Activated T-helper 1 cell treated with Interleukin-2 at 50 U/mL for 16 hours (primary cell): ENCODE measurements at places on chromosomes 11 and 22.

DNA sequence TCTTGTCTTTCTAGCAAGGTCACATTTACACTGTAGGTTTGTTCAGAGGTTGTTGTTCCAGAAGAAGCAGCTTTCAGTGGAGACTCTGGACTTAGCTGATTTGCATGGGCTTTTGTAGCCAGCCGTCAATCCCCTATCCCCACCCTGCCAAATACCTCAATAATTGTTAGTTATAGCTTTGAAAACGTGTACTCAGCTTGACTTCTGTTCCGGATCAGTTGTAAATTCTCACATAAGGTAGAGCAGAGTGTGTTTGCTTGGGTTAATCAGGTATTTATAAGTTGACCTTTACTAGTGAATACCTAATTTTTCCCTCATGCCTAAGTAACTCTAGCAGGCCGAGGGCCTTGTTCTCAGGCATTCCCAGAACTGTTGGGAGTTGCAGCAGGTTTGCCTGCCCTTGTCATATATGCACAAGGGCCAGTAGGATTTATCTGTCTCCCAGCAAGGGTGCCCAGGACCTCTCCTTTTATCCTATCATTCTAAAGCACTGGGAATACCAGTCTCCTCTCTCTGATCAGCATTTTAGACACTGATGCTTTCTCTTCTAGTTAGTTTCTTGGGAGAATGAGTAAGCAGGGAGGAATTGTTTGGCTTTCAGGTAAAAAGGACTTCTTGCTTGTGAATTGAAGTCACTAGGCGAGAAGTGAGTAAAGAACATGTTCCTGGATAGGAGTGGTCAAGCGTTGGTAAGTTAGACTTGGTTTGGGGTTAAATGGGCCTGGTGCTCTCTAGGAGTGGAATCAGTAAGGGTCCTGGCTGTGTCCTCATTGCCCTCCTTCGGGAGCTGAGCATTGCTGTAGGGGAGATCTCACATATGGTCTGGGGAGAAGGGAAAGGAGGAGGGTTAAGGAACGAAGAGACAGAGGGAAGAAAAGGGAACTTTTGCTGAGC lies 22.1 kb downstream of the STIM1 start:
- no peak for DNase-seq

DNA sequence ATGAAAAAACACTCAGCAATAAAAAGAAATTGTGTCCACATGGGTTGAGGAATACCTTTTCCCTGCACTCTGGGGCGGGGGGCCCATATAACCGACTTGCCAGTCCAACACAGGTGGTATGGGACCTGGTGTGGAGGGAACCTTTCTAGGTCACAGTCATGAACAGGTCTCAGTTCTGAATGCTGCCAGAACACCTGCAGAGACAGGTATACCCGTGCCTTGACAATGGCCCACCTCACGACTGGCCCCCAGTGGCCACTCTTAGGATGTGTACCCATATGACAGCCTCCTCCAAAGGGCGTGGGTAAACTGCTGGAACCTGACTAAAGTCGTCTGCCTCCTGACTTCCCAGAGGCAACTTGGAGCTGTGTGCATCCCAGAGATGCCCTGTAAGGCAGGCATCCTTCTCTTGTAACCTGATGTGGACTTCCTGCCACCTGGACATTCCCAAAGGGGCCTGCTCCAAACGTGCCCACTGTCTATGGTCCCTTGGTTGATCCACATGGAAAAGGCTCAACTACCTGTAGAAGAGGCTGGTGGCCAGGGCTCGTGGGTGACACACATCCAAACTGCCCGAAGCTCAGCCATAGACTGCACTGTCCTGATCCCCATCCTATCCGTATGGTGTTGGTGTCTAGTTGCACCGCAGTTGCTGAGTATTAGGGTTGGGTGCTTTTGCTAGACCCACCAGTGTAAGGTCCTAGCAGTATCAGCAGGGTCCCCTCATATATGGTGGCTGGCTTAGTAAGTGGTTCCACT lies 859.3 kb downstream of the BRD1 start:
- no peak for DNase-seq

DNA sequence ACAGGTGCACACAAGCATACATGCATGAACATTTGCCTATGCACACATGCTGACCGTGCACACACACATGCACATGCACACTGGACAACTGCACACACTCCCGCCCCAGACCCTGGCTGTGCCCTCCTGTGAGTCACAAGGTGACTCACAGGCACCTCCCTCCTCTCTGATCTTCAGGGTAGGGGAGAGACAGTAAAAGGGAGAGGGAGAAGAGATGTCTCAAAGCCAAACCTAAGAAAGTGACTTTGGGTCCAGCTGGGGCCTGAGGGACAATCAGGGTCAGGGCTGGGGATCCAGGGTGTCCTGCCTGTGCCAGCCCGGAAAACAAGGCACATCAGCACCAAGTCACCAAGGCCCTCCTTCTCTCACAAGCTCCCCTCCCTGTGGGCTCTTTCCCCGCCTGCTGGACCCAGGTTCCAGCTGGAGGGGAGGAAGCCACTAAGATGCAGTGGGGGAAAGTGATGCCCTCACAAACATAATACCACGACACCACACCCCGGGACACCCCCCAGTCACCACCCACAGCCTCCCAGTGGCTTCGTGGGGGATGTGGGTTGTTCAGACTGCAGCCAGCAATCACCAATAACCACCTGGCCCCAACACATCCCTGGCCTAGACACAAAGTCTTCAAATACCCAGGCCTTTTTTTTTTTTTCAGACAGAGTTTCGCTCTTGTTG lies 39.3 kb downstream of the PDGFB start:
- peak; percentile 32 for DNase-seq

GRCh38 chr11:114200351-114201133 lies 95.7 kb upstream of the NNMT start:
- DNase-seq, result no peak

DNA sequence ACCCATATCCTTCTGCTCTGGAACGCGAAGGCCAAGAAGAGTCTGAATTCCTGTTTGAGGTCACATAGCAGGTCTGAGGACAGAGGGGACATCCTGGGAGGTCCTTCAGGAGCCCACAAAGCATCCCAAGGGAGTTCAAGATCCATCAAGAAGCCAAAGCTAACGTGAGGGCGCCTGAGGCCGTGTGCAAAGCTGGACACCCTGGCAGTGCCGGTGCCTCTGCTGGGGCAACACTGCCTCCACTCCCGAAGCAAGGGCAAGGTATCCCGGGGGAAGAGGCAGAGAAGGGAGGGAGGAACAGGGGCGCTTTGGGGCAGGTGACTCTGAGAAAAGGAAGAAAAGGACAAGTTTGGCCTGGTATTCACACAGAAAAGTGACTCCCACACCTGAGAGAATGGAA lies 50.3 kb upstream of the CDON start:
- no peak for DNase-seq

DNA sequence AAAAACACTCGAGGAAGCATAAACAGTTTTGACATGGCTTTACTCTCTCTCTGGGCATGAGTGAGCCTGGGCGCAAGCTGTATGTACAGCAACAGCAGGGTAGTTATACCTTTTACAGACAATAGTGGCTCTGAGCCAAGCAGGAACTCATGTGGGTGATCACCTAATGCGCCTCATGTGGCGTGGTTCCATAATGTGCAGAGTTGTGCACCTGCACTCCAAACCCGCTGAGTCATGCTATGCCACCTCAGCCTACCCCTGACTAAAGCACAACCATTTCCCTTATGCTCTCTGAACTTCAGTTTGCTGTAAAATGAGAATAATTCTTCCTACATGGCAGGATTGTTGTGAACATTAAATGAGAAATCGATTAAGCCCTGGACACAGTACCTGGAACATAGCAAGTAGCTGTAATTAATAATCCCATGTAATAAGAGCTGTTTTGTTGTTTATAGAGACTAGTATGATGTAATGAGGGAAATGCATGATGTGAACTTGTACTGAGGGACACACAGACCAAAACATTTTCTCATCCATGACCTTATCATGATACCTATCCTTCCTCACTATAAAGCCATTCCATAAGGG lies 71.6 kb downstream of the CCDC34 start:
- no peak for DNase-seq

DNA sequence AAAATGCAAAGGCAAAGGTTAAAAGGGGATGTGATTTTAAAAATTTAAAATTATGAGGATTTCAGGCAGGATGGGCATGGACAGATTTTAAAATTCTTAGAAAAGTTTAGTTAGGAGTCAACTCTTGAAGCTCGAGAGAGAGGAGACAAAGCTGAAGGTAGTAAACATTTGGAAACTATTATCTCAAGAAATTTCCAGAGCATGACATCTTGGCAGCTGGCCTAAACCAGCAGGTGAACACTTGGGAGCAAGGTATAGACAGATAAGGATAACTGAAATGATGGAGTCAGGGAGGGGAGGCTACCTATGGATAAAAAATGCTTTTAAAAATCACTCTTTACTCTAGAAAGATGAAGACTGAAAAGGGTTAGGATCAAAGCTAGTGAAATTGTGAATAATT lies 13.7 kb downstream of the POU2AF3 start:
- DNase-seq, result no peak

DNA sequence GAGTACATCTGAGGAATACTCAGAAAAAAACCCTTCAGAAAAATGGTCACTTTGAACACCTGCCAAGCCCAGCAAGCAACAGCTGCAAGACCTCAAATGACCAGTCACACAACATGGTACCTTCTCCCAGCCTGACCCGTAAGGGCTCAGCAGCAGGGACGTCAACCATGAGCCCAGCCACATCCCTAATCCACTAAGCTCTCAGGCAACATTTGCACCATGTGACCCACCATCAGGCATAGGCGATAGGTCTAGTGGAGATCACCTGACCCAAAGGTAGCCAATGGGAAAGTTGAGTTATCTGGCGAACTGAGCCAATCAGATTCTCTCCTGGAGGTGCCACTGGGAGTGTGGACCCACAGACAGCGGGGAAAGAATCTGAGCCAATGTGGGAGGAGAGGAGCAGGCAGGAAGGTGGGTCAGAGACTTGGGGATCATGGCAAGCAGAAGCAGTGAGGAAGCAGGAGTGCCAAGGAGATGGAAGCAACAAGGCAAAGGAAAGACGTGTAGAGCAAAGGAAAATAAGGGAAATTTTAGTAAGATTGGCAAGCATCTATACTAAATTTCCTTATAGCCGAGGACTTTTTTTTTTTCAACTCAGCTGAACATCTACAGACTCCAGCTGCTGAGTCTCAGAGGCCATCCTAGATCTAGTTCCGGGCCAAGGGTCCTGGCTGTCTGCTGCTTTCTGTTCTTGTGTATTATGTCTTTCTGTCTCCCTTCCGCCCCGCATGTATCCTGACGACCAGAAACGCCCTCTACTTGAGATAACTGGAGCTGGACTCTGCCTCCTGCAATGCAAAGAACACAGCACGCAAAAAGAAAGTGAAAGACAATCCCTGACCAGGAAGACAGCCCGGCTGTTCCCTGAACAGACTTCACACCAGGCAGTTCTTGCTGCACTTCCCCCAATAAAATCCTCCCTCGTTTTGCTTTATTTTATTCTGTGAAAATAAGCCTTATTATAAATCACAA lies 11.0 kb upstream of the PLAAT2 start:
- no peak for DNase-seq

- DNase-seq, result no peak
These were observed 86.1 kb downstream of the GRM5 start for GRCh38 chr11:88979641-88980040.

GRCh38 chr22:37566903-37567798 lies 6.9 kb downstream of the CDC42EP1 start:
- DNase-seq, result peak; percentile 84

DNA sequence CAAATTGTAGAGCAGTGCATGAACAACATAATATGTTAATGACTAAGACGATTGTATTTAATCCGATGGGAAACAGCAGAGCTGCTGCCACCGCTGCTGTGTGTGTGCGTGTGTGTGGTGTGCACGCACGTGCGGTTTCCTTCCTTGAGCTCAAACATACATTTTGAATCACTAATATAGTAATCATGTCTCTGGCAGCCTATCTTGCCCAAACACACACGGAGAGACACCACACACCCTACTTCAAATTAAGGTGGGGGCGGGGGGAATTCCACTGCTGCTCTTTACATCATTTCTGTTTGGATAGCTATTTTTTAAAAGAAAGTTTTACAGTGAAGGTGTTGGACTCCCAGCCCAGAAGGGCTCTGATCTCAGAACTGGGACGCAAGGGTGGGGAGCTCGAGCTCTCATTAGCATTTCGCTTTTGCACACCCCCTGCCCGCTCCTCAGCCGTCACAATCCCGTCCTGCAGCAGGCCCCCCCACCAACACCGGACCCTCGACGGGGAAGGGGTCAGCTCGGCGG lies 651 bp upstream of the FAM83F start:
- no peak for DNase-seq

- DNase-seq, result no peak
These were observed 14.5 kb downstream of the SHANK2 start for GRCh38 chr11:71237853-71238252.

DNA sequence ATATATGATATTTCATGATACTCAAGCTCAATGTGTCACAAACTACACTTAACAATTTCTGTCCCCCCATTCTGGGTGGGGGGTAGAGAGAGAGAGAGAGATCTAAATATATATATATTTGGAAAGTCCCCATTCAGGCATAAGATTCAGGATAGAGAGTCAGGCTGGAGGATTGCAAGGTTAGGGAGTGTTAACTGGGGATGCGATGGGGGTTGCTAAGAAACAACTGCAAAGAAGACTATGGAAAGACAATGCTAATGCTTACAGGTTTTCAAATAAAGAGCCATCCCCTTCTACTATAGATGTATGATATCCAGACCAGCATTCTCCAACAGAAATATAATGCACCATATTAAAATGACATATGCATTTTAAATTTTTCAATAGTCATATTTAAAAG lies 79.2 kb upstream of the OR5AK2 start:
- DNase-seq, result no peak
